Regular cardiac myocyte (primary cell): ENCODE measurements at places on chromosomes 7 and 10. TPM values are rescaled to one million over a fixed set of nuclear protein-coding genes. Genes with fewer than 3 reads are reported as not detected.

The MMD2 gene
- total RNA-seq, result not detected in 2 replicates

The CHN2 gene
- 0.19 and 4.2 TPM in 2 replicates for total RNA-seq

The ANKRD30A gene
- total RNA-seq, result not detected in 2 replicates

The UROS gene
- 57.8 and 71.7 TPM in 2 replicates for total RNA-seq

The FAM171A1 gene
- 15.8 and 37.6 TPM in 2 replicates for total RNA-seq

The LIPJ gene
- not detected in 2 replicates for total RNA-seq

The ITGA8 gene
- total RNA-seq, result 16.9 and 84.6 TPM in 2 replicates

The MKX gene
- not detected in 2 replicates for total RNA-seq

The TRDMT1 gene
- total RNA-seq, result 4.2 and 5.6 TPM in 2 replicates

The PDK4 gene
- total RNA-seq, result 0.58 and 6.5 TPM in 2 replicates

The ACBD7 gene
- 0.85 and 1.2 TPM in 2 replicates for total RNA-seq

The IDI2 gene
- 0.28 TPM in 1 of 2 replicates, not detected in the other for total RNA-seq

The PRSS58 gene
- not detected in 2 replicates for total RNA-seq

The SCIN gene
- total RNA-seq, result 0.19 and 0.56 TPM in 2 replicates

The C10orf105 gene
- total RNA-seq, result under 0.01 TPM in 1 of 2 replicates, not detected in the other

The LRRC18 gene
- not detected in 2 replicates for total RNA-seq

The CUZD1 gene
- total RNA-seq, result 0.28 and 0.38 TPM in 2 replicates

The ARL5B gene
- 13.2 and 15.9 TPM in 2 replicates for total RNA-seq

The ADRB1 gene
- total RNA-seq, result under 0.01 TPM in 2 replicates

The TMEM273 gene
- 0.58 and 4.2 TPM in 2 replicates for total RNA-seq

The NUDCD3 gene
- 74.1 and 77.6 TPM in 2 replicates for total RNA-seq

The FEZF1 gene
- total RNA-seq, result not detected in 2 replicates

The ATE1 gene
- 33.9 and 36.1 TPM in 2 replicates for total RNA-seq

The ADARB2 gene
- total RNA-seq, result not detected in 2 replicates

The GRID1 gene
- total RNA-seq, result not detected in 2 replicates

The SEMA3E gene
- 0.38 and 0.56 TPM in 2 replicates for total RNA-seq

The ZNF425 gene
- total RNA-seq, result 3.1 and 3.4 TPM in 2 replicates

The HDAC9 gene
- 18.2 and 51.9 TPM in 2 replicates for total RNA-seq

The HKDC1 gene
- 0.38 and 0.85 TPM in 2 replicates for total RNA-seq

The TLL2 gene
- 0.19 and 0.28 TPM in 2 replicates for total RNA-seq

The PNLIPRP2 gene
- total RNA-seq, result not detected in 2 replicates

The HOXA5 gene
- total RNA-seq, result 0.77 and 0.85 TPM in 2 replicates

The RARRES2 gene
- total RNA-seq, result 1.3 and 25.4 TPM in 2 replicates

The PTPRZ1 gene
- total RNA-seq, result under 0.01 and 0.28 TPM in 2 replicates

The CAV1 gene
- 549 and 668 TPM in 2 replicates for total RNA-seq

The SEPTIN14 gene
- total RNA-seq, result not detected in 2 replicates

The MMS19 gene
- total RNA-seq, result 64.6 and 77.5 TPM in 2 replicates

The FAM25A gene
- not detected in 2 replicates for total RNA-seq

The CALHM3 gene
- not detected in 2 replicates for total RNA-seq

The LRRD1 gene
- total RNA-seq, result under 0.01 TPM in 2 replicates

The PLEKHS1 gene
- not detected in 2 replicates for total RNA-seq

The HOXA2 gene
- 0.28 TPM in 1 of 2 replicates, not detected in the other for total RNA-seq

The MAP3K8 gene
- 5.8 and 22.6 TPM in 2 replicates for total RNA-seq

The IRF5 gene
- under 0.01 and 0.56 TPM in 2 replicates for total RNA-seq

The SUFU gene
- total RNA-seq, result 2.3 and 2.5 TPM in 2 replicates

The ASZ1 gene
- not detected in 2 replicates for total RNA-seq

The AGMO gene
- 5.9 and 6.2 TPM in 2 replicates for total RNA-seq

The OR2A12 gene
- total RNA-seq, result not detected in 2 replicates
